ENCODE measurements at places on chromosomes 3 and 15.

- no peak for DNase-seq
Observed at GRCh38 chr3:53158765-53159155, 2.2 kb upstream of the PRKCD start.

DNA sequence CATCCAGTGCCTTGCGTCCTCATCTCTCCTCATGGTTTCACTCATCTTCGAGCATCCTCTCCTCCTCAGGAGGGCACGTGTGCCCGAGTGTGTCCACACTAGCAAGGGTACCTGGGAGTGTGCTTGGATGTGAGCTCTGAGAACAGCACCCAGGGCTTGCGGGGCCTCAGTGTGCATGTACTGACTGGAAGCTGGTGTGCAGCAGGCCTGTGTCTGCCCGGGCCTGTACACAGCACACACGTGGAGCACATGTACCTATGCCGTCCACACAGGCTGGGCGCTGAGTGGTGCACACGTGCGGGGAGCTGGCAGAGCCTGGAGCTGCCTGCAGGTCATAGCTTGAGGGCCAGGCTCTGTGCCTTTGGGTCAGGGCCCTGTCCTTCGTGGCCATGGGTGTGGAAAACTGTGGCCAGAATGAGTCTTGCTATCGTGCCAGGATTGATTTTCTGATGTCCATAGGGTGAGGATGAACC is 34.9 kb downstream of the TSPAN3 start:
- no peak for DNase-seq

DNA sequence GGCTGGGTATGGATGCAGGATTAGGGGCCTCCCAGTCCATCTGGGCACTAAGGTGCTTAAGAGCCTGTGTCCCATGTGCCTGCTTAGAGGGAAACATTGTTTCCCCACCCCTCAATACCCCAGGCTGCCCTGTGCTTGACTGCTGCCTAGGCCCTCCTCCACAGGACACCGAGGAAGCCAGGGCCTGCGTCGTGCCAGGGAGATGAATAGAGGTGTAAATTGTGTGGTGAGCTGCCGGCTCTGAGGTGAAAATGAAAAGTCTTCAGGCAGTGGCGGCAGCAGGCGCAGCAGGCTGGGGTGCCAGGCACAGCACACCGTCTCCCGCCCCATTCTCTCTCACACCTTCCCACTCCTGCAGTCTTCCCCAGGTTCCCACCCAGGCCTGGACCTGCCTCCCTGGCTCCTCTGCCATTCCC is 13.9 kb upstream of the GRM2 start:
- no peak for DNase-seq

GRCh38 chr3:59142556-59142955 is 92.7 kb upstream of the CFAP20DC start:
- DNase-seq, result no peak

DNA sequence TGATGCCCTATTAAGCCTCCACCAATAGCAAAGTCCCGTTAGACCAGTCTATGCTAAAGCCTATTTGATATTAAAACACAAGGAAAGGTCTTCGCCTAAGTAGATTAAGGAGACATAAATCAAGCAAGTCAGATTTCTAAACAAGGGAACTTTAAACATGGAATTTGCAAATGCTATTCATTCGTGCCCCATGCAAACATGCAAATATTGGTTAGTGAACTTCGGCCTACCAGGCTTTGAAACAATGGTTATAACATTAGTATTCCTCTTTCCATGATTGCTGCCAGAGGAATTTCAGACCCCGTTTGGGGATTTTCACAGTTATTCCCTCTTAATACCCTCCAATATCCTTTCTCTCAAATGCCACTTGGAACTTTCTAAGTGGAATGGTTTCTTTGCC is 36.9 kb upstream of the ZNF280D start:
- no peak for DNase-seq

GRCh38 chr15:34701536-34701935 is 53.3 kb downstream of the GJD2 start:
- DNase-seq, result no peak

DNA sequence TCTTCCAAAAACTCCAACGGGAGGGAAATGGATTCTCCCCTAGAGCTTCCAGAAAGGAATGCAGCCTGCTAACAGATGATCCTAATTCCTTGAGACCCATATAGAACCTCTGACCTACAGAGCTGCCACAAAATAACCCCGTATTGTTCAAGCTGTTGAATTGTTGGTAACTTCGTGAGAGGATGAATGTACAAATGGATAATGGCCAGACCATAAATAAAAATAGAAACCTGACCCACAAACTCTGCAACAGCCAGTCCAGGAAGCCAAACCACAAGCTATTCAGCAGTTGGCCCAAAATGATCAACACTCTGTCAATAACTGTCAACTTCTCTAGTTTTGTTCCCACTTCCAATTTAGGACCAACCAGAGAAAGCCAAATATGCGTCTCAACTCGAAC is 414.0 kb upstream of the ZNF717 start:
- no peak for DNase-seq

- DNase-seq, result no peak
Observed at GRCh38 chr3:97692831-97693230, 71.7 kb upstream of the ARL6 start.

- no peak for DNase-seq
Observed at GRCh38 chr15:77553257-77553656, 79.5 kb downstream of the LINGO1 start.

GRCh38 chr3:165464736-165465135 is 268.6 kb upstream of the SLITRK3 start:
- DNase-seq, result no peak

- no peak for DNase-seq
Observed at GRCh38 chr3:38564631-38565338, 68.6 kb downstream of the EXOG start.

DNA sequence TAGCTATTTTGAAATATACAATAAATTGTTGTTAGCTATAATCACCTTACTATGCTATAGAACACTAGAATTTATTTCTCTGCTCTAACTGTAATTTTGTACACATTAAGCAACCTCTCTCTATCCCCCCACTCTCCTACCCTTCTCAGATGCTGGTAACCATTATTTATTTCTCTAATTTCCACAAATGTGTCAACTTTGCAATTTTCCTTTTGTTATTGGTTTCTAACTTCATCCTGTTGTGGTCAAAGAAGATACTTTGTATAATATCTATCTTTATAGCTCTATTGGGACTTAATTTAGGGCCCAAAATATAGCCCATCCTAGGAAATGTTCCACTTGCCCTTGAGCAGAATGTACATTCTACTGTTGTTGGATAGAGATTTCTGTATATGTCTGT is 229.3 kb downstream of the SATB1 start:
- DNase-seq, result no peak

DNA sequence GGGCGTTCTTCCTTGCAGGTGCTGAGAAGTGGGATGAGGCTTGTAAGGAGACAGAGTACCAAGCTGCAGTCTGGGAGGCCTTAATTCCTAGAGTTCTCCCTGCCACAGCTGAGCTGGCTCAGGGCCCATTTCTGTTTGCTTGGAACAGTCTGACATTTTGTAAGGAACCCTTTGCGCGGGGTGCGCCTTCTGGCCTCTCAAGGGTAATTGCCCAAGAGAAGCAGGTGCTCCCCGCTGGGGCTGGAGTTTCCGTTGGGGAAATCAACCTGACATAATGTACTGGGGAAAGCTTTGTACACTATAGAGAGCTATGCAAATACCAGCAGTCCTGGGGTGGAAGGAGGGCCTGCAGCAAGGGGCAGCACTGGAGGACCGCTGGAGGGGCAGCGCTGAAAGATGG is 83.6 kb downstream of the HMG20A start:
- no peak for DNase-seq

GRCh38 chr15:49686599-49686998 is 65.8 kb downstream of the DTWD1 start:
- no peak for DNase-seq

GRCh38 chr15:99096173-99096893 is 8.5 kb upstream of the SYNM start:
- DNase-seq, result no peak

- no peak for DNase-seq
Observed at GRCh38 chr3:125220727-125221429, 8.3 kb upstream of the SLC12A8 start.

- DNase-seq, result no peak
Observed at GRCh38 chr3:182618085-182618732, 175.1 kb upstream of the ATP11B start.

- no peak for DNase-seq
Observed at GRCh38 chr3:156010829-156011228, 109.5 kb upstream of the KCNAB1 start.

DNA sequence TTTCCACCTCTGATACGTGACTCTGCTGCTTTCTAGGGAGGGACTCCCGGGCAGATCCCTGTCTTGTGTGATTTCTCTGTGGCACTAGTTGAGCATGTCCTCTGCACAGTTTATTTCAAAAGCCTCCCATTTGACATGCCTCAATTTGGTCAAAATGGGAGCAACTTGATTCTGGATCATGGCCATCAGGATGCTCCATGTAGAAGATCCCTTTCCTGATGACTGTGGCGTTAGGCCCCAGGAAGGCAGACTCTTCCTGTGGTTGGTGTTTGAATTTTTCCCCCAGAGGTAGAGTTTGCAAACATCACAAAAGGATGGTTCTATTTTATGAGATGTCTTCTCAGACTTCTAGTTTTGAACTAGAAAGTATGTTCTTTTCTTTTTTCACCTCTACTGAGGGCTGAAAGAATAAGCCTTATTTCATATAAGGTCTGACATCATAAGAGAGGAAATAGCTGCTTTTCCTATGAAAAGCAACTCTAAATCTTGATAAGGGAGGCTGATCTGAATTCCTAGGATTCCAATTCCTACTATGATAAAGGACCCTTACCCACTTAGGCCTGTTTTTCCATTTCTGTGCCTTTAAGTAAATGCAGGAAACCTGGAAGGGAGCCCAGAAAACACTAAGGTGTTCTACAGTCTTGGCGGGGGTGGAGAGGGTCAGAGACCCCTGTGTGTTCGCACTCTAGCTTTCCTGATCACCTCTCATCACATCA is 243.8 kb upstream of the CHRM5 start:
- no peak for DNase-seq

DNA sequence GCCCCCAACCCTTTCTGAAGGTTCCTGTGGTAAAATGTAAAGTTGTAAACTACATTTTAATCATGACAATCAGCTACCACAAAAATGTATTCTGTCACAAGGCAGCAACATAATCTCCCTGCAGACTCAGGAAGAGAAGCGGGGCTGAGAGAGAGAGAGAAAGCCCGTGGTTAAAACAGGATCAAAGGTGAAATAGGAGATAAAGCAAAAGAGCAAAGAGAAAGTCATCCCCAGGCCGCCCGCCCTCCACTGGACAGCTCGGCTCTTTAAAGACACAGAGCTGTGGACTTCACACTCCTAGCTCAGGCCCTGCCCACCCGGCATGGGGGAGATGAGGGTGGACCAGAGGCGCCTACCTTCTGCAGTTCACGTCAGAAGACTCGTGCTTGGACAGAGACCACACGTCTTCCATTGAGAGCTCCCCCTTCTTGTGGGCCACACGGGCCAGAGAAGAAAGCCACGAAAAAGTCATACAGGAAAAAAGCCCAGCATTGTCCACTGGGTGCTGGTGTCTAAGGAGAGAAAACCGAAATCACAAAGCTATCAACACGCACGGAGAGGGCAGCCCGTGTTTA is 29.4 kb downstream of the ABCC5 start:
- no peak for DNase-seq

GRCh38 chr15:71813723-71814470 is 3.5 kb downstream of the NR2E3 start:
- DNase-seq, result no peak

- DNase-seq, result no peak
Observed at GRCh38 chr15:95119041-95119610, 887.8 kb downstream of the MCTP2 start.

GRCh38 chr3:71456826-71457225 is 126.7 kb downstream of the FOXP1 start:
- DNase-seq, result no peak

- DNase-seq, result no peak
Observed at GRCh38 chr3:67593761-67594234, 60.6 kb downstream of the SUCLG2 start.

DNA sequence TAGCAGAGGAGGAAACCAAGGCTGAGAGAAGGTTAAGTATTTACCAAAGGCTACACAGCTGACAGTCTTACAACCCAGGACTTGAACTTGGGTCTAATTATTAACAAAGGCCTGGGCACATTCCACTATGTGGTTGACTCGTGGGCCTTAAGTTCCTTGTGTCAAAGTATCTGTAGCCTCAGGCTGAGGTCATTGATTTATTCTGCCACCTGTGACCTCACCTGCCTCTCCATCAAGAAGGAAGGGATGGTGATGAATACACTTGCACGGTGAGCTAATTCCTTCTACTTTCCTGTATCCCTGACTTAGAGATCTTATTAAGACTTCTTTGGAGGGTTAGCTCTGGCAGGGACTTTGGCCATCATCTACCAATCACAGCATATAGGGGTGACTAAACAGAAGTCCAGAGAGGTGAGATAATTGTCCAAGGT is 19.9 kb upstream of the LRRC58 start:
- no peak for DNase-seq

GRCh38 chr3:72123908-72124441 is 339.0 kb upstream of the PROK2 start:
- no peak for DNase-seq

DNA sequence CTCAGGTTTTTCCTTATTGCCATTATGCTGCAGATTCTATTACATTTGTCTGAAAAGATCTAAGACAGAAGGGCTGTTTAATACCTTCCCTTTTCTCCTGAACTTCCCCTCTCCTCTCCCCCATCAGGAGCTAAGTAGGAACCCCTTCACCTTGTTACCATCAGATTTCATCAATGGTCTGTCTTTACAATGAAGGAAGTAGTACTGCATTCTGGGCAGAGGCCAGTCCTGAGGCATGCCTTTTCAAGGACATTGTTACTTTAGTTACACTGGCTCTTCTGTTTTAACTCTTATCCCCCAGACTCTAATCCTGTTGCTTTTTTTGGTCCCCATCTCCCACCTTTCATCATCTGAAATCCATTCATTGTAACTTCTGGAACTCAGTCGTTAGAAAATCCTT is 8.1 kb downstream of the CTNNB1 start:
- no peak for DNase-seq

DNA sequence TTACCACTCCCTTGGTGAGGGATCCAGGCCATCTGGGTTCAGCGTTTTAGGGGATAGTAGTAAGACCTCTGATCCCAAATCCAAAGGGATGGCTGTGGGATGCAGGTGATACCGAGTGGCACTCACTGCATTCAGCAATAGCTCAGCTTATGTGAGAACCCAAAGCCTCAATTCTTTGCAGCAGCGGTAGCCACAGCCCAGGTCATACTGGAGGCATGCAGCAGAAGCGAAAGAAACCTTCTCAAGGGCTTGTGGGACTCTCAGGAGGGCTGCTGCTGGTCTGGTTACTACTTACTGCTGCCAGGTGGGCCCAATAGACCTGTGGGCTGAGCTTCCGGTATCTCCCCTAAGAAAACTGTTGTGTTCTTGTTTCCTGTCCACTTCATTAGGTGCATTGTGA is 38.0 kb downstream of the CHCHD6 start:
- no peak for DNase-seq

DNA sequence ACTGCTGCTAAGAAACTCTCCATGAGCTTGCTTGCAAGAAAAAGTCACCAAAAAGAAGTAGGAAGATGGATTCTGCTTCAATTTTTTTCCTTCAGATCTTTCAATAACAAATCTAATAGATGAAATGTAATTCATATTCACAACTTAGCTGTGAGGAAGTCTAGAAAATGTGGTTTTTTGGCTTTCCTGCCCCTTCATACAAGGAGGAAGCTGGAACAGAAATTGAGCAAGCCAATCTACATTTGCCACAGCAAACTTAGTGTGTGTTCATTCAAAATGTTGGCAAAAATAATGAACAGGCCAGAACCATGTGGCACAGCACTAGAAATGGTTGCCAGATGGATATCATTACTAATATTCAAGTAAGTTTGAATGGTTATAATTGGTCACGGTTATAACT is 93.2 kb upstream of the NEDD4 start:
- no peak for DNase-seq

Data from activated effector memory CD4-positive, alpha-beta T cell treated with Interleukin-2 at 50 U/mL for 16 hours (primary cell).